ENCODE measurements at places on chromosomes 4 and X. TPM values are rescaled to one million over a fixed set of nuclear protein-coding genes. Genes with fewer than 3 reads are reported as not detected.
A peak's percentile ranks its signal among the peaks of the same experiment; 100 is the strongest.

TLR7 gene
- total RNA-seq, result not detected

VCX3A gene
- total RNA-seq, result not detected

CTSO gene
- 9.3 TPM for total RNA-seq

SYP gene
- 0.14 TPM for total RNA-seq

FRMD7 gene
- not detected for total RNA-seq

LRIT3 gene
- 0.17 TPM for total RNA-seq

ITIH6 gene
- not detected for total RNA-seq

FAM236B gene
- total RNA-seq, result not detected

POF1B gene
- 2.9 TPM for total RNA-seq

SPATA18 gene
- total RNA-seq, result 4.3 TPM

SYNPO2 gene
- total RNA-seq, result 0.17 TPM

TRPC3 gene
- total RNA-seq, result not detected

SSX2 gene
- total RNA-seq, result not detected

GRCh38 chr4:159374749-159375530 lies 272.1 kb downstream of the RAPGEF2 start:
- no peak for DNase-seq

DNA sequence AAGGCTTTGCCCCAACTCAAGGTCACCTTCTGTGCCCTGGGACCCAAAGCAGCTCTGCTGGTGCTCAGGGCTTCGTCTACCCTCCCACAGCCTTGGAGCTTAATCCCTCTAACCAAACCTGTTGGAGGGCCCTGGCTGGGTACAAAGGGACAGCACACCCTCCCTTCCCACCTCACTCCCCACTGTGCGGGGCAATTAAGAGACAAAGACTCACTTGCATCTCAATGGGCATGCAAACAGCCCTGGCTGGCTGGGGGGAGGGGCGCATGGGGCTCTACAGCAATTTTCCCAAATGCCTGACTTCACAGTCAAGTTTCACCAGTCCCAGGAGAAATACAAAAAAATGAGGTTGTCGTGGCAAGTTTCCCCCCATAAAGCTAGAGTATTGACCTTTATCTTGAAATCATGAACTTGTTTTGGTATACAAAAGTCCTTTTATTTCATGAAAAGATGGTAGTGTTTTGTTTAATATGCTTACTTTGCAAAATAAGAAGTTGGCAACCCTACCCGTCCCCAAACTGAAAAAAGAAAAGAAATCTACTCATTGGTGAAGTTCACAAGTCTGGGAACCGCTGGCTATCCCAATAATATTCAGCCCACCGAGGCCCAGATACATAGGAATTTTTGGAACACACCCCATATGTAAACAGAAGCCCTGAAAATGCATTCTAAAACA lies 4.1 kb upstream of the CD99L2 start:
- DNase-seq, result no peak

GRCh38 chrX:78493180-78493579 lies 165.8 kb upstream of the CYSLTR1 start:
- no peak for DNase-seq

GRCh38 chr4:152530600-152530999 lies 5.3 kb downstream of the FBXW7 start:
- DNase-seq, result no peak

DNA sequence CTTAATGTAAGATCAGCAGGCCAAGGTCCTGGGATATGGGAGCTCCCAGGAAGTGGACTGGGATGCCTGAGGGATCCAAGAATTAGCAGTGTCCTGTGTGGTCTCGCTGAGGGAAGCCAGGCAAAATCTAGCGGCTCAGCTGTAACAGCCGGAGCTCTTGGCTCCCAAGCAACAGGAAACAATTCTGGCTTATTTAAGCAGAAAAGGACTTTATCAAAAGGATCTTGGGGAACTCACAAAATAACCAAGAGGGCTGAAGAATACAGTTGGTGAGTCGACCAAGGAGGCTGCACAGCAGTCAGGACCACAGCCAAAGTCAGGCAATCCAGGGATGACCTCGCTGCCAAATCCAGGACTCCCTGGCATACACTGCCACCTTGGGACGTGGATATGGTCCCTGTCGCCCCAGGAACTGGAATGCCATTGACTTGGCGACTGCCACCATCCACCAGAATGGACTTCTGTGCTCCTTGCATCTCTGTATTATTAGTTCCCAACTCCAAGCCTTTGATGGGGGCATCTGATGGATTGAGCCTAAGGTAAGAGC lies 165.3 kb upstream of the BCOR start:
- DNase-seq, result peak; percentile 23

DNA sequence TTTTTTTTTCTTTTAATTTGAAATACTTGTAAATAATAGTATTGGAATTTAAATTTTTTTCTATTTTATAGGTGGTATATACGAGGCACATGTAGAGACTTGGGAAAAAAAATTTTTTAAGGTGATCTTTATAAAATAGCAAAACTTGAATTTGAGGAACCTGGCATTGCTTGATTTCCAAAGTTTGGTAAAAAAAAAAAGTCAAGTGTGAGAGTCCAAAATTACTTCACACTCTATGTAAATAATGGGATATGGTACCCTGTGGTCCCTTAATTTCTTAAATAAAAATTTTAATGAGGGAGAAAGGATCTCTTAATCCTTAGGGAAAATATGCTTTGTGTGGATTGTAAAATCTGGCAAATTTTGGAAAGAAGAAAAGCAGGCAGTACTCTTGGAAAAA lies 19.0 kb downstream of the SPRY1 start:
- no peak for DNase-seq

GRCh38 chr4:165133150-165133549 lies 20.5 kb upstream of the TMEM192 start:
- DNase-seq, result no peak

DNA sequence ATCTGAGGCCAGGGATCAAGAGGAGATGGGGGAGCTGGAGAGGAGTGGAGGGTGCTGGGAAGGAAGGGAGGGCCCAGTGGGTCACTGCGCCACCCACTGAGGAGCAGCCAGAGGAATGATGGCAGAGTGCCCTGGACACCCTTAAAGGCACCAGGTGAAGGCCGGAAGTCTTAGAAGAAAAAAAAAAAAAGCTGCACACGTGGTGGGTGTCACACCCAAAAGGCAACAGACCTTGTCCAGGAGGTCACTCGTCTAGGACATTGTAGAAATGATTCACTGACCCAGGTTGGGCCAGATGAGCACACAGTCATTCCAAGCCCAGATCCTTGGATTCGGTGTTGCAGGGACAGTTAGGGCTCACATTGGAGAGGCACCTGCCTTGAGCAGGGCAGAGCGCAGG lies 93.5 kb upstream of the TRIM2 start:
- no peak for DNase-seq

- no peak for DNase-seq
These were observed 33.9 kb downstream of the TMPRSS11A start for GRCh38 chr4:67929426-67929825.

GRCh38 chr4:170887396-170887795 lies 797.6 kb upstream of the AADAT start:
- DNase-seq, result no peak

GRCh38 chr4:53714236-53715140 lies 123.2 kb upstream of the LNX1 start:
- DNase-seq, result no peak

- no peak for DNase-seq
These were observed at the start of gene STATH for GRCh38 chr4:69995526-69996016. STATH (plus strand) TSS chr4:69995966; CDS start chr4:69998438, 2,472 bp downstream.

- DNase-seq, result no peak
These were observed 1176.7 kb downstream of the NLGN4X start for GRCh38 chrX:5051831-5052491.

- DNase-seq, result no peak
These were observed 11.2 kb upstream of the C1QTNF7 start for GRCh38 chr4:15416357-15417232.

DNA sequence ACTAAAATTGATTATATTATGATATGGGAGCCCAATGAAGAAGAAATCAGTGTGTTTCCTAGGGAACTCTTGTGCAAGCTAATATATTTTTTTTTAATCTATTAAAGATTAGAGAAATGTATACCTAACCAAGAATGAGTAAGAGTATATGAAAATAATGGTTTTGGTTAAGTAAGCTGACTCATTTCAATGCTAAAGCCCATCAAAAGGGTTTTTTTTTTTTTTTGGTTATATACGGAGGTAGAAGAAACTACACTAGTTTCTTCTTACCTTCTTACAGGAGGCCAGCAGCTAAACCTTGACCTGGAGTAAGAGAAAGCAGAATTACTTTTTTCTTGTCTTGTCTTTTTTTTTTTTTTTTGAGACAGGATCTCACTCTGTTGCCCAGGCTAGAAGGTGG lies 27.5 kb downstream of the RUFY3 start:
- no peak for DNase-seq

Measured in dermis blood vessel endothelial cell (primary cell).